Stimulated activated CD4-positive, alpha-beta T cell treated with anti-CD3 and anti-CD28 coated beads, Interleukin-2, amount 100 ng/mL, for 4 hours (primary cell): ENCODE measurements at places on chromosomes 11 and 22.

- no peak for DNase-seq
These were observed 43.7 kb upstream of the CCDC34 start for GRCh38 chr11:27406498-27407354.

- no peak for DNase-seq
These were observed 16.4 kb downstream of the TOM1 start for GRCh38 chr22:35315855-35316745.

DNA sequence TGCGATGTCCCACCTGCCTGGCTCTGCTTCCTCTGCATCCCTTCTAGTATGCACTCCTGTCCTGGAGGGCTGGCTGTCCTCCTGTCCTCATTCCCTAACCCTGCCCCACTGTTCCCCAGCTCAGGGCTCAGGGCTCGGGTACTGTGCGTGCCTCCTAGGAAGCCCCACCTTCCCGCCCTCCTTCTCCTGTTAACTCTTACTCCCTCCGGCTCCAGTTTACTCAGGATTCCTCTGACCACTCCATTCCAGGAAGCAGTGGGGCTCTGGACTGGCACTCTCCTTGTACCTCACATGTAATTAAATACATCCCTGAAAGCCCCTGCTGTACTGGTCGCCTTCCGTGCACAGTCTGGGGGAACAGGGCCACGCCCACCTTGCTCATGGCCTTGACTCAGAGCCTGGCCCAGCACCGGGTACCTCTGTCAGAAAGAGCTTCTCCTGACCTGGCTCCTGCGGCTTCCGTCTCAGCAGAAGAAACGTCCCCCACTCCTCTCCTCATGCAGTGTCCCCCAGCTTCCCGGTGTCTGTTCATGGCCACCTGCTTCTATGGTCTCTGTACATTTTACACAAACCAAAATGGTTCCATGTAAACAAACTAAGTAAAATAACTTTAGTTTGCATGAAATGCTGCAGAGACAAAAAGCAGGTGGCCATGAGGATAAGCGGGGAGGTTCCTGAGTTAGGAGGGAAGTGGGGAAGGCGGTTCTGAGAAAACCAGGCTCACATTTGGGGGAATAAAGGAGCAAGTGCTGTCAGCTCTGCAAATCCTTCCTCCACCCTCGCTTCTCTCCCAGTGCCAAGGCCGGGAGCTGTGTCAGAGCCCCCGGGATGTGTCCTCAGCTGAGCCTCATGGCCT, 445.9 kb downstream of the BRD1 start:
- DNase-seq: no peak

DNA sequence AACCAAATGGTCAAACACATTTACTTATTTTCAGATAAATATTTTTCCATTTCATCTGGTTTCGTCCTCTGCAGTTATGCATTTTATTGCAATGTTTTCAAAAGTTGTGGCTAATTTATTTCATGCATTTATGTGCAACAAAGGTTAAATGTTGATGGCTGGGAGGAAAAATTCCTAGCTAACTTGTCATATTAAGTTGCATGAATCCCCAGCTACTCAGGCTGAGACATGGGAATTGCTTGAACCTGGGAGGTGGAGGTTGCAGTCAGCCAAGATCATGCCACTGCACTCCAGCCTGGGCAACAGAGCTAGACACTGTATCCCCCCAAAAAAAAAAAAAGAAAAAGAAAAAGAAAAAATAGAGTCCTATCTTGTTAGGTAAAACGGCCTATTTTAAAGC, 1862.4 kb upstream of the RAG2 start:
- no peak for DNase-seq

GRCh38 chr11:43751726-43752125, 71.2 kb downstream of the HSD17B12 start:
- no peak for DNase-seq

- no peak for DNase-seq
These were observed 55.3 kb downstream of the LRRC4C start for GRCh38 chr11:41404109-41404508.

- DNase-seq: no peak
These were observed 76.0 kb downstream of the EXT2 start for GRCh38 chr11:44171518-44171917.

DNA sequence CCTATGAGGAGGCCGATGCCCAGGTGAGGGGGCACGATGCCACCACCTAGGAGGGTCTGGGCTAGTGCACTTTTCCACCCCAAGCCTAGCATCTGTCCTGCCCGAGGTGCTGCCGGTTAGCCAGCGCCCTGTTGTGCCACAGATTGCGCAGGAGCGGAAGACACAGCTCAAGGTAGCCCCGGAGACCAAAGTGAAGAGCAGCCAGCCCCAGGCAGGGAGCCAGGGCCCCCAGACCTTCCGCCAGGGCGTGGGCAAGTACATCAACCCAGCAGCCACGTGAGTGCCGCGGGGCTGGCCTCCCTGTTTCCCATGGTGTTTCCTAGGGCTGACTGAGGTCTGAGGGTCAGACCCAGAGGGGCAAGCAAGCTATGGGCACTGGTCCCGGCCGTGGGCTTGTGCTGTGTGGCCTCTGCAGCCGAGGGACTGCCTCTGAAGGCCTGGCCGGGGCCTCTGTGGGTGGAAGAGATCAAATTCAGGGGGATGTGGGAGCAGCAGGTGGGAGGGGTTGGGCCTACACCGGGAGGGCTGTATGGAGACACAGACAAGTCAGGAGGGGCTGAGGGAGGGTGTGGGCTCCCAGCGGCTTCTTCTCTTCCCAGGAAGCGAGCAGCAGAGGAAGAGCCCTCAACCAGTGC, 29.1 kb downstream of the PPIL2 start:
- no peak for DNase-seq

DNA sequence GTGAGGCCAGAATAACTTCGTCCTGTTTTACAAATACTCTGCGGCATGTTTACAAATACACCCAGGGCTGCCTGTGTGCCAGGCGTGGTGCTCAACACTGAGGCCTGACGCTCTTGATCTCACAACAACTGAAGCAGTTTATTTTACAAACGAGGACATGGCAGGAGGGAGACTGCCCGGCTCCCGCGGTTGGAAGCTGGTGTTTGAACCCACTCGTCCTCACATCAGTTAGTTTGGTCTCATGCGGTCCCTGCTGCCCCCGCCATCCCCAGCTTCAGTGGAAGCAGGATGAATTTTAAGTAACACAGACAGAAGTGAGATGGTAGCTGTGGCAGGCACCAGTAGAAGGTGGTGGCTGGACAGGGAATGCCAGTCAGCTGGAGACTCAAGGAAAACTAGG, 16.4 kb downstream of the KIAA0930 start:
- DNase-seq: no peak

DNA sequence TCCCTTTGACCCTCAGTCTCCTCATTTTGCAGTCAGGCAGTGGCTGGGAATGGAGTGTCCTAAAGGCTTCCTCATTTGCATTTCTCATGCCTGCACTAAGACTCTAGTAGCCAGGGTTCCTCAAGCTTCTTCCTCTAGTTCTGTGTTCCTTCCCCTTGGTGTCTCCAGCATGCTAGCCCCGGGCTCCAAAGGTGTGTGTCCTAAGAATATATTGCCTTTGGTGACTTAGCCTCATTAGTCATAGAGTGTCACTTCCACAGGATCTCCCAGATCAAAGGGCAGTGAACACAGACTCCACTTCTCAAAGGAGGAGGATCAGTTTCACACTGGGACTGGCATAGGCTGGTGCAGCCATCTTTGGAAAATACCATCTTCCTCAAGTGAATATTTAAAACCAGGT, 21.4 kb upstream of the ACER3 start:
- DNase-seq: no peak

DNA sequence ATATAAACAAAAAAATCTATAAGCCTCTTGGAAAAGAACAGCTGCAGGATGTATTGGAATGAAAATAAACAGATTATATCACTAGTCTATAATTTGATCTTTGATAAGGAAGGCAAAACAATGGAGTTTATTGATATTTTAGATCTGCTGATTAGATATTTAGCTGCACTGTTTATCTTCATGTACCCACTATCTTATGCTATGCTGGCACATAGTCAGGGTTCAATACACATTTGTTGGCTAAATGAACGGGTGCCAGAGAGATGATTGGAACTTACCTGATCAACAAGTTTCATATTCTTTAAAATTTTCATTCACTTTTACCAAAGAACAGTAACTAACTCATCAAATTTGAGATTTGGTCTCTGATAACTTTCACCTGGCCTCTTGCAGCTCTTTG, 26.9 kb downstream of the MMP20 start:
- no peak for DNase-seq

DNA sequence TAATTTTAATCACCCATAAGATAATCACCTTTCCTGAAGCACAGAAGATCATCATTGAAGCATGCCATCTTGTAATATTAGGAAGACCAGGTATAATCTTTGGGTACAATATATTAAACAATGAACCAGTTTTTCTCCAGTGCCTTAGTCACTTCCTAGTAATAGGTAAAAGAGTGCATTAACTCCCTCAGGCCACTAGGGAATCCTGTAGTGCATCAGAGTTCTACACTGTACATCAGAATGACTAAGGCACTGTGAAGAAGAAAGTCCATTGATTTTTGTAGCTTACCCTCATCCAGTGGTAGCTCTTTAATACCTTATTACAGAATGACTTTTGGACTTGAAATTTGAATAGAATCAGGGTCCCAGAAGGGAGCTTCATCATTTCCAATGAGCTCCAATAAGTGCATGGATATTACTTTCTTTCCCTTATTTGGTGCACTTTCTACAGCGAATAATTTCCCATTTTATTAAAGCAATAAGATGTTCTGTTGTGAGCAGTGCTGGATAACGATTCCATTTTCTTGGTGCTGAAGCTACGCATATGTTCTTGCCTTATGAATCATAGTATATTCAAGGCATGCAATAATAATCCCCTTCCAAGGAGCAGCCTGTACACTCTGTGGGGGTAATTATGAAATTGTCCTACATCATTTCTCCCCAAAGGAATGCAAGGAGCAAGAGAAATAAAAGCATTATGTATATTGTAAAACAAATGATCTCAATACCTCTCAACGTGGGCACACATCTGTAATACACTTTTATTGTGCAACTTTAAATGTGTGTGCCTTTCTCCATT, 4.7 kb downstream of the C11orf87 start:
- DNase-seq: no peak

- no peak for DNase-seq
These were observed 17.9 kb downstream of the CAPN5 start for GRCh38 chr11:77084581-77085191.

- DNase-seq: no peak
These were observed 21.1 kb downstream of the SERPINH1 start for GRCh38 chr11:75582895-75583717.

DNA sequence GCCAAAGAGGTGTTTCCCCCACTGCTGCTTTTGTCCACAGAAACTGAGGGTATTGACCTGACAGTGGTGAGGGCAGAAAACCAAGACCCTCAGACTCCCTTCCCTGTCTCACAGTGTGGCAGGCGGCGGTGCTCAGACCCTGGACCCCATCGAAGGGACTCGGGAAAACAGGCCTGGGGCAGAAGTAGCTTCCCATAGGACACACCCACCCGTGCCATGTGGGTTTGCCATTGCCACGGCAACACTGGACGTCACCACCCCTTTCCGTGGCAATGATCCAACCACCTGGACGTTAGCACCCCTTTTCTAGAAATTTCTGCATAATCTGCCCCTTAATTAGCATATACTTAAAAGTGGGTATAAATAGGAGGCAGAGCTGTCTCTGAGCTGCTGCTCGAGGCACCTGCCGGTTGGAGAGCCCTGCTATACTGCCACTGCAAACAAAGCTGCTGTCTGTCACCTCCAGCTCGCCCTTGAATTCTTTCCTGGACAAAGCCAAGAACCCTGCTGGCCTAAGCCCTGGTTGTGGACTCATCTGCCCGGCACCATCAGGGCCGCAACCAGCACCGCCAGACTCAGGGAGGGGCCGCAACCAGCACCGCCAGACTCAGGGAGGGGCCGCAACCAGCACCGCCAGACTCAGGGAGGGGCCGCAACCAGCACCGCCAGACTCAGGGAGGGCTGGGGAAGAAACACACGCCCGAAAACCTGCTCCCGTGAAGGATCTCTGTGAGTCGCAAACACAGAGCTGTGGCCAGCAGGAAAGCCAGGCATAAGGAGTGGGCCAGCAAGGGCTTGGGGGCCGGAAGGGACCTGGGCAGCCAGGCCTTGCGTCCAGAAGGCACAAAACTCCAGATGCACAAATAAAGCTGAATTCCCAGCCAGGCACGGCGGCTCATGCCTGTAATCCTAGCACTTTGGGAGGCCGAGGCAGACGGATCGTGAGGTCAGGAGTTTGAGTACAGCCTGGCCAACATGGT, 10.4 kb downstream of the MLC1 start:
- no peak for DNase-seq

DNA sequence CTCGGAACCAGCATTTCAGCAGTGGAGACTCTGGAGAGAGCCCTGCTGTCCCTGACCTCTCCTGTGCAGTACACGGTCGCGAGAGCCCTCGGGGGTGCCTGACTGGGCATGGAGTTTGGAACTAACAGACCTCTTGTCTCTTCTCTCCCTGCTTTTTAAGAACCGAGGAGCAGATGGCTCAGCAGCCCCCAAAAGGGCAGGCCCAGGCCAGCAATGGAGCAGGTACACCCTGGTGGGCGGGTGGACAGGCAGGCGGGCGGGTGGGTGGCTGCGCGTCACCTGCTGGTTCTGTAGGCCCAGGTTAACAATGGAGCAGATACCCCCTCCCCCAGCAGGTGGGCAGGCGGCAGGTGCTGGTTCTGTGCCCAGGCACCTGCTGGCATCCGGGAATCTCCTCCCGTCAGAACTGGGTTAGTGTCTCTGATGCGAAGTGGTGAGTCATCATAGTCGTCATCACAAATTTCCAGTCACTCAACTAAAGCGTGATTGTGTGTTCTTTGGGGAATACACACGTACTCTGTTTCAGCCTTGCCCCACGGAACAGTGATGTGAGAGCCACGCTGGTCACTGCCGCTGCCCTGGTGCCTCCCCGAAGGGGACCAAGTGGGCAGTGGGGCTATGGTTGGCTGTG, 41.1 kb downstream of the GRAMD4 start:
- peak; percentile 59 for DNase-seq

DNA sequence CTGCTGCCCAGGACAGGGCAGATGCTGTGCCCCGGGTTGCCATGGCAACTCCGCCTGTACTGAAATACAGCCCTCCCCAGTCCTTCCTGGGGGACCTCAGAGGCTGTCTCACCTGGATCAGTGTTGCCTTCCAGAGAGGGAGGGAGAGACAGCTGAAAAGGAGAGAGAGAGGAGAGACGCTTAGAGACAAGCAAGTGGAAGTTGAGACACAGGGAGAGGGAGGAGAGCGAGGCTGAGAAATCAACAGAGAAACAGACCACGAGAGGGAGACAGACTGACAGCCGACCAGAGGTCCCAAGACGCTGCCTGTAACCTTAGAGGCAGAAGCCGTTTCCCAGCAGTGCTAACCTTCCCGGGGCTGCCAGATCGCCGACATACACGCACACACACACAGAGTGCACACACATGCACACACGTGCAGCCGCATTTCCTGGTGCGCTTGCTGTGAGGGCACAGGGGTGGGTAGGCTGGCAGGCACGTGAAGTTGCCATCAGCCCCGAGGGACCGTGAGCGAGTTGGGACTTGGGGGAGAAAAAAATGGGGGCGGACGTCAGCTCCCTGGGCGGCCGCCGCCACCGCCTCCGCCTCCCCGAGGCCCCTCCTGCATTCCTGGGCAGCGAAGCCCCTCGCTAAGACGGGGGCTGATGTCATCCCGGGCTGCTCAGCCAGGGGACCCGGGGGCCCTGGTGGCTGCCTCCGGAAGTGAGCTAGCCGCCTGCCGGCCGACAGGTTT, 88.6 kb upstream of the CRYBB3 start:
- DNase-seq: peak; percentile 24

- DNase-seq: no peak
These were observed 5.3 kb upstream of the INS start for GRCh38 chr11:2166091-2166851.
